ENCODE measurements at places on chromosomes 2 and 18.

DNA sequence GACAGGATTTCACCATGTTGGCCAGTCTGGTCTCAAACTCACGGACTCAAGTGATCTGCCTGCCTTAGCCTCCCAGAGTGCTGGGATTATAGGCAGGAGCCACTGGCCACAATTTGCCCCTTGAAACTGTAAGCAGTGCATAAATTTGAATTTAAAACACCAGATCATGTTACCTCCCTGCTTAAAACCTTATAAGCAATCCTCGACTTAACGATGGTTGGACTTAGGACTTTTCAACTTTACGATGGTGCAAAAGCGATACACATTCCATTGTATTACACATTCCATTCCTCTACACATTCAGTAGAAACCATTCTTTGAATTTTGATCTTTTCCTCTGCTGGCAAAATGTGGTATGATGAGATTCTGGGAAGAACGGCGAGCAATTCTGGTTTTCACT is 23.2 kb upstream of the EFR3B start:
- no peak for DNase-seq

- DNase-seq = no peak
Observed at GRCh38 chr2:207148020-207148419, 17.7 kb downstream of the KLF7 start.

DNA sequence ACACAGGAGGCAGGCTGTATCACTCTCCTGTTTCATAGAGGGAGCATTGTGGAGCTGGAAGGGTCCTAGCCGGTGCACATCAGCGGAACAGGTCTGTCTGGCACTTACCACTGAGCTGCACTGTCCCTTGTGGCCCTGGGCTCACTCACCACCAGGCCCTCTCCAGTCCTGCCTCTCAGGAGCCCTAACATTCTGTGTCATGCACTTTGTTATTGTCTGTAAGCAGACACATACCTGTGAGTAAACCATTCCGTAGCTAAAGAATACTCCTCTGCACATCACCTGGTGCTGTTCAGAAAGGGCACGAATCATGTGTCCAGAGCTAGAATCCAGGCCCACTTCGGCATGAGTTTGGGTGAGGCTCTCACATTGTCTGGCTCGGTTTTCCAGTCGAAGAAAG is 93.6 kb downstream of the CRIM1 start:
- no peak for DNase-seq

- no peak for DNase-seq
Observed at GRCh38 chr18:63293935-63294334, 25.6 kb downstream of the BCL2 start.

DNA sequence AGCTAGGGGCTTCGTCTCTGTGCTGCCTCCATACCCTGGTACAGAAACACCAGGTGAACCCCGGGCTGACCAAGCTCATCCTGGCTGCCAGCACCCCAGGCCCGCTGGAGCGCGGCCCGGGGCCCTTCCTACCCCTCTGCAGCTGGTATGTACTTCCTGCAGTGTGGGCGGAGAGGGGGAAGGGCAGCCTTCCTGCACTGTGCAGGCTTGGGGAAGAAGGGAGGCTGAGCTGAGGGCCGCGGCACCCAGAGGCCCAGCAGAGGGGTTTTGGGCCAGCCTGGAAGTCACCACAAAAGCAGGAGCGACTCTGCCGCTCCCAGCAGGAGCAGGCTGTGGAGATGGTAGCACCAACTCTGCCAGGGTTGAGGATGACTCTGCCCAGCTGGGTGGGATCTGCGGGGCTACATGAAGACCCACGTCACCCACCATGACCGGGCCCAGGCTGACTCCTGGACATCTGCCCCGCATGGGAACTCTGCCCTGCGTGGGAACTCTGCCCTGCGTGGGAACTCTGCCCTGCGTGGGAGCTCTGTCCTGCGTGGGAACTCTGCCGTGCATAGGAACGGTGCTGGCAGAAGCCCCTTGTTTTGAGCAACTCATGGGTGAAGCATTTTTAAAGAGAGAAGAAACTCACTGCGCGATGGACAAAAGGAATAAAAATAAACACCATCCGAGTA is 273.3 kb downstream of the NDUFA10 start:
- DNase-seq = no peak

GRCh38 chr2:88582030-88582429 is 45.2 kb downstream of the EIF2AK3 start:
- no peak for DNase-seq

DNA sequence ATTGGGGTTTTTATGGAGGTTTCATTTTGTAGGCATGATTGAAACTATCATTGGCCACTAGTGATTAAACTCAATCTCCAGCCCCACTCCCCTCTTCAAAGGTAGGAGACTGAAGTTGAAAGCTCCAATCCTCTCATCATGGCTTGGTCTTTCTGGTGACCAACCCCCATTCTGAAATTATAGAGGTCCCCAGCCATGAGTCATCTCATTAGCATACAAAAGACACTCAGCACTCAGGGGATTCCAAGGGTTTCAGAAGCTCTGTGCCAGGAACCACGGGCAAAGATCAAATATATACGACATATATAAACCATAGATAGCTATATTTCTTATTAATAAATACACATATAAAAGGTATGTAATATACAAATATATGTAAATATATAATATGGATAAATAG is 256.0 kb upstream of the POU3F3 start:
- DNase-seq = no peak
